ENCODE measurements at places on chromosomes 7 and 10.

DNA sequence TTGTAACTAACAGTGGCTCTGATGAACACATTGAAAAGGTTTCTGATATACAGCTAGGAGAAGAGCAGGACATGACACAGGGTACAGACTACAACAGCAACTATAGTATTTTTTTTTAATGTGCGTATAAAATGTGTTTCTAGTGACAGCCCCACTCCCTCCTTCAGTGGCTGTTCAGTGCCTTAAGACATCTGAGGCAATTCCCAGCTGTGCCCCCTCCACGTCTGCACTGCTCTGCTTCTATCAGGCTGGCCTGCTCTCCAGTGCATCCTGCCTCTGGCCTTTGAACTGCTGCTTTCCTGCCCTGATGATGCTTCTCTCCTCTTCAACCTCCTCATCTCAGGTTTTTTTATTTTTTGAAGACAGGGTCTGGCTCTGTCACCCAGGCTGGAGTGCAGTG is 111.2 kb downstream of the SPAG6 start:
- no peak for DNase-seq

DNA sequence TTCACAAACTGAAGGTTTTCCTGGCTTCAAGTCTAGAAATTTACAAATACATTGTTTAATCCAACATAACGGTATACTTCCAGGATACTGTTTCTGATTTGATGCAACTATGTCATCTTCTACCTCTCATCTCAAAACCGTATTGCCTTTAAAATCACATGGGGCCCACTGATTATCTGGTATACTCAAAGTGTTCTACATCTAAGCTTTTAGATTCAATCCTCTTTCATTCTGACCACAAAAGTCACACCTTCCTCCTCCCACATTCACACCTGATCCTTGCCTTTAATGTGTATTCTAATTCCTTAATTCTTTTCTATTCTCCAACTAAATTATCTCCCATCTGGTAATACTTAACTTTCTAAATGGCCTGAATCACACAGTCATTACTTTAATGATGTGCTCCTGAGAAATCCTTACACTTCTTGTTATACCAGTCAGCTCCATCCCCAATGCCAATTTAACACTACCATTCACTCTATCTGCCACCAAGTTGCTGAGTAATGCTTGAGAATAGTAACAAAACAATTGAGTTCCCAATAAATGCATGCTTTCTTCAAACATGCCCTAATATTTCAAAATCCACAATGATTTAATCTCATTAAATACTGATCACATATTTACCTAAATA is 13.0 kb downstream of the ATAD1 start:
- no peak for DNase-seq

GRCh38 chr7:96084881-96085553 is 236.9 kb downstream of the SLC25A13 start:
- DNase-seq = peak; percentile 95

DNA sequence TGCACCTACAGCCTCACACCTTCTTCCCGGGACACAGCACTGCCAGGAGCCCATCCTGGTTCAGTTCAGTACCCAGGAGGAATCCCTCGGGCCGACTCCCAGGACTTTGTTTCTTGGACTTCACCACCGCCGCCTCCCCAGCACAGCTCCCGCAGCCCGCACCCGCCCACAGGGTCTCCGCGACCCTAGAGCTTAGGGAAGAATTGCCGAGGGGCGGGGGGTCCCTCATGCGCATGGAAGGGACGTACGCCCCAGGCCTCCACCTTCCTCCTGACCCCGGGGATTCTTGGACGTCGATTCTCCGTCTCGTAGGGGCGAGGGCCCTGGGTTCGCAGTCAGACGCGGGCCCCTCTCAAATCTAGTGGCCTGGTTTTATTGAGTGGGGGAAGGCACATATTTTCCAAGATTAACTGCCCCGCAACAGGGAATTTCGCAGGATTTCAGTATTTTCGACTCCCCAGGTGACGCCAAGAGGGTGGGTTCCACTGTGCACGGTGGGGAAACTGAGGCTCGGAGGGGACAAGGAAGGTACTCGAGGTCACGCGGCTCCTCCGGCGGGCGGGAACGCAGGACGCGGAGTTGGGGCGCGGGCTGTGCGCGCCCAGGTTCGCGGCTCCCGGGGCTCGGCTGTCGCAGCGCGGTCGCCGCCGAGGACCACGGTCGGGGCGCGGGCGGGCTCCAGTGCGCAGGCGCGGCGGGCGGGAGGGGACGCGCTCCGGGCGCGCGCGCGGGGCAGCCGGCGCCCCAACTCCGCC is at the start of gene ADCY1:
ADCY1 (plus strand) TSS at position 708 of the 755 bp plus-strand sequence. CDS start 176 bp downstream, outside the sequence.
- DNase-seq = no peak

- DNase-seq = no peak
These were observed 17.6 kb upstream of the PHYH start for GRCh38 chr10:13317474-13317873.

DNA sequence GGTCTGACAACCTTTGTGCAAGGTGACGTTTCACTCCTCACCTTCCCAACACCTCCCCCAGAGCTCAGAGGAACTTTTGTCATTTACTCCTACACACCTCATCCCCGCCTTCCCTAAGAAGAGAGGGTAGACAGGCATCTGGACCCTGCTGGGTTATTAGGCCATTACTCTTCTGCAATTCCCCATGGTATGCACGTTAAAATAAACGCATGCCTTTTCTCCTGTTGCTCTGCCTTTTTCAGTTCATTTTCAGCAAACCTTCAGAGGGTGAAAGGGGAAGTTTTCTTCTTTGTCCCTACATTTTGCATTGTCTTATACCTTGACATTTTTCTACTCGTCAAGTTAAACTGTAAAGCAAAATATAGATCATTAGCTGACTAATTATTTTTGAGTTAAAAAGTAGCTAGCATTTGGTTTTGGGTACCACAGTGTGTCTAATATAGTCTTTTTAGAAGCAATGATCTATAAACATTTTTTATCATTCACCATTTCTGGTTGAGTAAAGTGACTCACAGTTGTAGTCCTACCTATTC is 10.5 kb upstream of the EDRF1 start:
- no peak for DNase-seq

GRCh38 chr7:133606991-133607390 is 354.1 kb downstream of the EXOC4 start:
- no peak for DNase-seq

GRCh38 chr10:52170776-52171175 is 143.3 kb upstream of the DKK1 start:
- DNase-seq = no peak

GRCh38 chr10:33286157-33286934 is 48.1 kb downstream of the NRP1 start:
- DNase-seq = no peak
